ENCODE measurements at places on chromosomes 12 and 14. TPM values are rescaled to one million over a fixed set of nuclear protein-coding genes. Genes with fewer than 3 reads are reported as not detected.

AVPR1A gene
- 5.3 TPM for polyA plus RNA-seq

ACSS3 gene
- polyA plus RNA-seq = 15.5 TPM

CLEC4E gene
- 2.1 TPM for polyA plus RNA-seq

DNA sequence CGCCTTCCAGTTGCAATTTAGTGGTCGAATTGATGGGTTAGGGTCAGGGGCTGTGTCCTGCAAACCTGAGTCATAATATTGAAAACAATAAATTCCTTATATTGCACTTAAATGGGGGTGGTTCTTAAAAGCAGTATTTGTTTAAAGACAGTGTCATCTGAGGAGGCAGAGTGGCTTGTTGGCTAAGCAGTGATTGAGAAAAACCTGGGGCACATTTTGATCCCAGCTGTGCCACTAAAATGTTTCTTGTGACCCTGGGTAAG, 48.4 kb downstream of the FBXW8 start:
- no peak for DNase-seq

GRCh38 chr14:103696466-103697071, 18.7 kb downstream of the XRCC3 start:
- DNase-seq = no peak

GRCh38 chr14:104687601-104688504, 1.6 kb upstream of the INF2 start:
- no peak for DNase-seq

DNA sequence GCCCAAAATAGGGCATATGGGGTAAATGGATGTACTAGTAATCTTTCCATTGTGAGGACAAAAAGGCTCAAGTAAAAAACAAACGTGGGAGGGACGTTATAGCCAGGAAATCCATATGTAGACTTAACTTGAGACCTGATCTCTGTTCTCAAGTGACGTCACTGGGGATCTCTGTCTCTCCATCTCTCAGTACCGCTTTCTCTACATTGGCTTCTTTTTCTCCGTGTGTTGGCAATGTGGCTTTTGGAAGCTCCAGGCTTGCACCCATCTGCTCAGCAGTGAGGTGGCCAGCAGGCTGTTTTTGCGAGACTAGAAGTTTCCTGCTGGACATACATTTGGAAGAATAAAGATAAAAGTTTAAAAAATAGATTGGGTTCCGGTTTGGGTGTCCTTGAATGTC, 66.0 kb upstream of the NRXN3 start:
- DNase-seq = no peak
